ENCODE measurements at places on chromosomes 2 and 18. TPM values are rescaled to one million over a fixed set of nuclear protein-coding genes. Genes with fewer than 3 reads are reported as not detected.

The MARCO gene
- polyA plus RNA-seq, result 0.18 TPM

The FOXI3 gene
- polyA plus RNA-seq, result not detected

The ANKRD30BL gene
- 0.09 TPM for polyA plus RNA-seq

The ATG4B gene
- 79.8 TPM for polyA plus RNA-seq

The PID1 gene
- polyA plus RNA-seq, result 12.4 TPM

The MAP3K20 gene
- 31.7 TPM for polyA plus RNA-seq

The TTR gene
- 761 TPM for polyA plus RNA-seq

The SLC5A7 gene
- 7.1 TPM for polyA plus RNA-seq

The ZC3H8 gene
- 16.2 TPM for polyA plus RNA-seq

GRCh38 chr2:219506802-219507526, 7.3 kb upstream of the ASIC4 start:
- DNase-seq, result no peak

- peak; percentile 83 for DNase-seq
Measured at GRCh38 chr2:109558076-109558882, 55.5 kb downstream of the SEPTIN10 start.

GRCh38 chr2:83578405-83578804, 880.7 kb downstream of the SUCLG1 start:
- no peak for DNase-seq

GRCh38 chr2:206981739-206982340, 42.5 kb downstream of the CPO start:
- peak; percentile 35 for DNase-seq

- DNase-seq, result no peak
Measured at GRCh38 chr2:185793532-185794345, 55.1 kb downstream of the FSIP2 start.

- DNase-seq, result no peak
Measured at GRCh38 chr2:239594019-239594771, 193.4 kb upstream of the HDAC4 start.

DNA sequence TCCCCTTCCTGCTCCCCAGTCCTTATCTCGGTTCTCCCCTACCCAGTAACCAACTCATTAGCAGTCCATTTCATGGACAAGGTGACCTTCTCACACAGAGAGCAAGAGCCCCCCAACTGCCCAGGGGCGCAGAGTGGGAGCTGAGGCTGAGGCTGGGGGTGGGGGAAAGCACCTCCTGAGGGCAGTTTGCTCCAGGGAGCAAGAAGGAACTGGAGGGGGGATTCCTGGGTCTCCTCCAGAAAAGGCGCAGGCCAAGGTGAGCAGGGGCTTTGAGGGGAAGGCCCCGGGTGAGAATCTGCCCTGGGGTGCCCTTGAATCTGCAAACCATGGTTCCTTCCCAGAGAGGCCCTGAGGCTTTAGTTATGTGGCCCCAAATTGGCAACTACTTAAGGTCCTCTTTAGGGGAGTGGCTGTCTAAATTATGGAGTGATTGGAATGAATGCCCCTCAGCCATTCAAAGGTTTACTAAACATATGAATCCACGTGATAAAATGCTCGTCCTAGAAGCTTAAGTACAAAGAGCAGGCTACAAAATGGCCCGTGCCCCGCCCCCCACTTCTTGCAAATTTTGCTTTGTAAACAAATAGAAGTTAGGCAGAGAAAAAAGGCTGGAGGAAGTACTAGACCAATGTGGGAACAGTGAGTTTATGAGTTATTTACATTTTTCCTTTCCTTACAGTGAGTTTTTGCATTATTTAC, 123.5 kb upstream of the HS6ST1 start:
- peak; percentile 77 for DNase-seq

DNA sequence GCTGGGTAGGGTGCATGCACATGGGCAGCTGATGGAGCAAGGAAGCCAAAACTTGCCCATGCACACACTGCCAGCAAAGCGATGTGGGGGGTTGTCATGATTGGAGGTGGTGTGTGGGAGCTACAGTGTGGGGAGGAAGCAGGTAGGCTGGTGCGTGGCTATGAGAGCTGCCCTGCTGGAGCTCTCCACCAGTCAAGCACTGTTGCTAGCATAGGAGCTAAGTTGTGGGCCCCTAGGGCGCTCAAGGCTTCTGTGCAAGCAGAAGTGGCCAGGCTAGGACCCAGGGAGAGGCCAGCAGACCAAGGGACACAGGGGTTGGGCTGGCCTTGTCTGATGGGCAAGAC, 20.2 kb downstream of the EHBP1 start:
- DNase-seq, result no peak

GRCh38 chr18:10858477-10858876, 290.9 kb downstream of the PIEZO2 start:
- no peak for DNase-seq

DNA sequence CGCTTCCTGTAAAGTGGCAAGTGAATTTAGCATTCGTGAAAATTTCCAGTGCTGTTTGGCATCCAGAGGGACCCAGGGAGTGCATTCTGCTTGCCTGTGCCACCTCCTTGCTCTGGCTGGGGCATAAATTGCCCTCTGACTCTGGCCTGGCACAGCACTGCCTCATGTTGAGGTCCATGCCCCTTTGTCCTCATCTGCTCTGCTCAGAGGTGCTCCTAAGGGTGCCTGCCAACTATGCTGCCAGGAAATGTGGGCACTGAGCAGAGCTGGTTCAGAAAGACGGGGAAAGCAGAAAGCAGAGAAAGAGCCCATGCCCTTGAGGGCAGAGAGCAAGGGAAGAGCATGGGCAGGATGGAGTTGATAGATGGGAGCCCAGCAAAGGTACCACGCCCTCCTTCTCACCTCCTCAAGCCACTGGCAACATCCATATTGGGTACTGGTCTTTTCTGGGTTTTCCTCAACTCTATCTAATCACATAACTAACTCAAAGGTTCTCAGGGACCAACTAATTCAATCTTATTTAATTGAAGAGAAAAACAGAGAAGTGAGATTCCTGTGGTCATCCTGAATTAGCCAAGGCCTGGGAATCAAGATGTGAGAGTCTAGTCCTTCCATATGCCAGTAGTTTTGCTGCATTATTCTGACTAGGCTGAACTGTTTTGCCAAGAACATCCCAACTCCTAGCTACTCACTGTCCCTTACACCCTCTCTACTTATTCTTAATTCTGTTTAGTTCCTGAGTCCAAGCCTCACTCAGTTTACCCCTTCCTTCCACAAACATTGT, 441.5 kb upstream of the TNP1 start:
- no peak for DNase-seq

- DNase-seq, result no peak
Measured at GRCh38 chr2:9174771-9175437, 31.7 kb upstream of the ASAP2 start.

DNA sequence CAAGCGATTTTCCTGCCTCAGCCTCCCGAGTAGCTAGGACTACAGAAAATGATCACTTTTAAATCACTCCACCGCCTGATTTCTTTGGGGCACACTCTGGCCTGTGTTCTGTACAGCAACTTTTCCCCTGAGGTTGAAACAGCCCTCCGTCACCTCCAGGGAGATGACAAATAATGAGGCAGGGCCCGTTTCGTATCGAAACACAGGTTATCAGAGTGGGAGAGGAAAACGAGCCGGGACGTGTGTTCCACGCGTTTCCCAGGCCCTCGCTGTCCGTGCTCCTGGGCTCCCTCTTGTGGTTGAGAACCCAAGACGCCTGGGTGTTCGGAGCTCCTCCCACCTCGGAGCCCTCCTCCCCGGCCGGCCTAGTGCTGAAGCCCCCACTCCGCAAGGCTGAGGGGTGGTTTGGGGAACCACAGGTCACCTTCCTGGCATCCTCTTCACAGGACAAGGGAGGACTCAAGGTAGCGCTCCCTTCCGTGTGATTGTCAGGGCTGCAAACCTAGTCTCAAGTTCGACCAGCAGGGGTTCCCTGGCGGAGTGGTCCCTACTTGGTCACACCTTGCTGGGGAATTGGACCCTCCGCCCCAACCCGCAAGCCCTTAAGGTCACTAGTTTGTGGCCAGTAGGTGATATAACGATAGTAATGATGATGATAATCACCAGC, 12.8 kb downstream of the ATP6V1B1 start:
- DNase-seq, result peak; percentile 61

DNA sequence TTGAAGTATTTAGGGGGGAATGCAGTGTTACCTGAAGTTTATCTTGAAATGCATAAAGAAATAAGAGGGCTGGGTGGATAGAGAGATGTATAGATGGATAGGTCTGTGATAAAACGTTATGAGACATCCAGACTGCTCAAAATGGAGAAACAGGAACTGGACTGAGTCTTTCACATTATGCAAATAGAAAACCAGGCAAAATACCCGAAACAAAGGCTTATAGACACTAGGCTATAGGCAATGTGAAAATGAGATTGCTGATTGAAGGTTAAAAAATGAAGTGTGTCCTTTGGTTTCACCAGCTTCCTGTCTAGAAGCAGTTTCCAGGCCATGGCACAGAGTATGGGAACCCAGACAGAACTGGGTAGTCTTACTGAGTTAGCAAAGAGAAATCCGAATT, 24.9 kb upstream of the SLC3A1 start:
- no peak for DNase-seq

GRCh38 chr2:187091664-187092063, 242.7 kb upstream of the ZSWIM2 start:
- DNase-seq, result no peak

DNA sequence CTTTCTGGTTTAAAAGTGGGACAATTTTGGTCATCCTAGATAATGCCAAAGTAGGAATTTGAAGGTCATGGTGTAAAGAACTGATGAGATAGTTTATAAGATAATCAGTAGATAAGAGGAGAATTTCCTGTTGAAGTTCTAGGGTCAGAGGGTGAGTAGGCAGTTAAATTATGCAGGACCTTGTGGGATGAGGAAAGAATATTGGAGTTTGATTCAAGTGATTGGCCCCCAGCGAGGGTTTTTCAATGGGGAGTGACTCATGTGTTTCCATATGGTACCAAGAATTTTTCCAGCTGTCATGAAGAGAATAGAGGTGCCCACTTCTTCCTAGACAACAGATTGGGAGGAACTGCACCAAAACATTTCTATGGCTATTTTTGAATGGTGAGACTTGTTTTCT, 940.2 kb upstream of the ZEB2 start:
- DNase-seq, result no peak

- DNase-seq, result no peak
Measured at GRCh38 chr2:143833015-143833660, 686.8 kb downstream of the ZEB2 start.

DNA sequence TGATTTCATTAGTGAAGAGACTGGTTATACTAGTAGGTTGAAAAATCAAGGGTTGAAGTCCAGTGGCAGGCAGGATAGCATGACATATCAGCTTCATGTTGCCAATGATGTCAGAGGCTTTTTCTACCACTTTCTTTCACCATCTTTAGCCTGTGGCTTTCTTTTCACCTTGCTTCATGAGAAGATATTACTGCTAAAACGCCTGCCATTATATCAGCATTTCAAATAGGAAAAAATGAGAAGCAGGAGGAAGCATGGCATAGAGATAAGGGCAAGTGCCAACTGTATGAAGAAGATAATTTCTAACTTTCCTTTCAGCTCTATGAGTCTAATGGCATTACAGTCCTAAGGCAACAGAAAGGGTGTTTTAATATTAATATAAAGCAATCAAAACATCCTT, 270.2 kb upstream of the SYT4 start:
- no peak for DNase-seq

GRCh38 chr2:164371916-164372315, 249.4 kb downstream of the GRB14 start:
- no peak for DNase-seq

All from large intestine (tissue), 12 donors.